ENCODE measurements at places on chromosomes 1 and 21.

DNA sequence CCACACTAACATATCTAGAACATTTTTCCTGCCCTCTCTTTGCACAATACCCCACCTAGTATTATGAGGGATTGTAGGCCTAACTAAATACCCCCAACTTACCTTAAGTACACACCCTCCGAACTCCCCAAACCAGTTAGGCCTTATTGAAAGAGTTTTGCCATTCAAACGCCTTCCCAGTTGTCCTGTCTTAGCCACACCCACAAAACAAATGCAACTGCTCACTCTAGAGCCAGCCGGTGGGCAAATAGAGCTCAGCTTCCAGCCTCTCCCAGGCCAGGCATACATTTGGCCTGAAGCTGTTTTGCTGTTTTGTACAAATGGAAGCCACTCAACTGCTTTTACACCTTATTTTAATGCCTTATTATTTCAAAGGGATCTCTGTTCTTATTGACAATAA lies 224.2 kb upstream of the RUNX1 start:
- DNase-seq, result no peak

- peak; percentile 66 for DNase-seq
These were observed at the start of gene RNPEP for GRCh38 chr1:201982623-201983379. TSS of gene RNPEP (plus strand) at chr1:201982648. CDS start at chr1:201982667, 19 bp downstream.

GRCh38 chr1:90512441-90512840 lies 204.7 kb downstream of the BARHL2 start:
- DNase-seq, result no peak

GRCh38 chr1:185369786-185370185 lies 52.7 kb upstream of the IVNS1ABP start:
- DNase-seq, result no peak

DNA sequence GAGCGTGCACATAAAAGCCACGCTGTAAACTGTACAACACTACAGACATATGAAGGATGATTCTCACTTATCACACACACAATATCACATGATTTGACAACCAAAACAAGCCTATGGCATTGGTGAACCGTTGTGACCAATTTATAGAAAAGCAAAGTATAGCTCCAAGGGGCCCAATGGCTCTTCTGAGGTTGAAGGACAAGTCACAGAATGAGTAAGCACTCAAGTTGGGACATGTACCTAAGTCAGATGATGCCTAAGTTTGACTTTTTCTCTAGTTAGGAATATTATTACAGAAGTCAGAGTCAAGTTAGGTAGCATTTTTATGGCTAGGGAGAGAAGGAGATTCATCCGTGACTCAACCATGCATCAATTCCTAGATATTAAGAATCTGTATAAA lies 45.7 kb downstream of the PLPP3 start:
- DNase-seq, result peak; percentile 47

DNA sequence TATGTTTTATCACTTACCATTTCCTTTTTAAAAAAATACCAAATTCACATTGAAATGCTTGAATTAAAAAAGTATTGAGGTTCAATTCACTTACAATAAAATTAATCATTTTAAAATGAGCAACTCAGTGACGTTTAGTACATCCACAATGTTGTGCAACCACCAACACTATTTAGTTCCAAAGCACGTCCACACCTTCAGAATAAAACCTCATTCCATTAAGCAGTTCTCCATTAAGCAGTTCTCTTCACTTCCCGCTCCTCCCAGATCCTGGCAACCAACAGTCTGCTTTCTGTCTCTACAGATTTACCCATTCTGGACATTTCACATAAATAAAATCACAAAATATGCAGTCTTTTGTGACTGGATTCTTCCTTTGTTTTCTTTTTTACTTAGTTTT lies 41.3 kb downstream of the GNG4 start:
- no peak for DNase-seq

DNA sequence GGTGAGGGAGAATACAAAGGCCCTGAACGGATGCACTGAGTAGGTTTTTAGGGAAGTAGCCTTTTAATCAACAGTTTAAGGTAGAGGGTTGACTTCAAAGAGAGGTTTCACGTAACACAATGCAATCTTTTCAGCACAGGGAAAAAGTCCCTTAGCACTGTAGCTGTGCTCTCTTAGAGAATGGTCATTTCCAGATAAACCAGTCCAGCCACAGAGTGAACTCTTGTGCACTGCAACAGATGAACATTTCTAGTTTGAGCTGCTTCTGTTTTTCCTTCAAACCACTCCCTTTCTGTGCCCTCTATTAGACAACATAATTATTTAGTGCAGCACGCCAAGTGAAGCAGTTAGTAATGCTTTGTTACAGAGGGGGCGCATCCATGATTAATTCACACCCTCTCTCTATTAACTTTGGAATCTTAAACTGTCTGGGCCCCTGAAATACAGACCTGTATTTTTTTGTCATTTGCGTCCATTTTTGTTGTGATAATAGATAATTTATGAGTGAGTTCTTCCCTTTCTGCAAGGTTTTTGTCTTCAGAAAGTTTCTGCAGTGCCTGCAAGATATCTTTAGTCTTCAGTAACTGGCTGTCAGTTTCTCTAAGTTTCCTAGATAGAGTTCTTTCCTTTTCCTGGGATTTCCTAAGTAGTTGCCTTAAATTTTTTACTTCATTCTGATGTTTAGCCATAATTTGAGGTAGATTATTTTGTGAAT lies 22.9 kb downstream of the LCA5L start:
- DNase-seq, result no peak

DNA sequence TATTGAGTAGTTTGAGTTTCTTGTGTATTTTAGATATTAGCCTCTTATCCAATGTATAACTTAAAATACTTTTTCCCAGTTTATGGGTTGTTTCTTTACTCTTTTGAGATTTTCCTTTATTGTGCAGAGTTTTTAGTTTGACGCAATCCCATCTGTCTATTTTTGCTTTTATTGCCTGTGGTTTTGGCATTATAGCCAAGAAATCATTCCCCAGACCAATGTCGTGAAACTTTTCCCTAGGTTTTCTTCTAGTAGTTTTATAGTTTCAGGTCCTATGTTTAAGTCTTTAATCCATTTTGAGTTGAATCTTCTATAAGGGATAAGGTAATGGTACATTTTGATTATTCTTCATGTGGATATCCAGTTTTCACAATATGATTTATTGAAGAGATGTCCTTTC lies 87.6 kb downstream of the LEPR start:
- no peak for DNase-seq

DNA sequence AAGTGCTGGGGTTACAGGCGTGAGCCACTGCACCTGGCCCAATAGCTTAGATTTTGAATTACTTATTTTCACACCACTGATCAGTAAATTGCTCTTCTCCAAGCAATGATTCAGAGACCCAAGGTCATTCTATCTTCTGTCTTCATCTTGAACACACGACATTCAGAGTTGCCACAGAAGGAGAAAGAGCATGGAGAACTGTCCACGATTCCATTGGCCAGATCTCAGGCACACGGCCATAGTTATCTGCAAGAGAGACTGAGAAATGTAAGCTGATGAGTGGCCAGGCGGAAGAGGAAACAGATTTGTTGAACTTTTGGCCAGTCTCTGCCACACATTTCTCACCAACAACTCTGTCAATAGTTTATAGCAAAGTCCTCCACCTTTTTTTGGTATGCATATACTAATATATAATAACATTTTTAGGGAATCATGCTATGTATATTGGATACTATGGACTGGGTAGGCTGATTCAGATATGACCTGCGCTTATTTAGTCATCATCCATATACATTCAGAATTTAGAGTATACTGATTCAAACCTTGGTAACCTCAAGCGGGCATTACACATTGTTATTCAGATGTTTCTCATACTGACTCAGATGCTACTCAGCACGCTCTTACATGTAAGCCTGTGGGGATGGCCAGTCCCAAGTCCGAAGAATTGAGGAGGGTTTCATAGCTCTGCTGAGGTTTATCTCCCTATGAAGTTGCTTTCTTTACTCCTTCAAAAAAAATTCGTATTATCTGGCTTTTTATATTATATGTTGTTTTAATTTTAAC lies 25.5 kb upstream of the CAP1 start:
- DNase-seq, result no peak

DNA sequence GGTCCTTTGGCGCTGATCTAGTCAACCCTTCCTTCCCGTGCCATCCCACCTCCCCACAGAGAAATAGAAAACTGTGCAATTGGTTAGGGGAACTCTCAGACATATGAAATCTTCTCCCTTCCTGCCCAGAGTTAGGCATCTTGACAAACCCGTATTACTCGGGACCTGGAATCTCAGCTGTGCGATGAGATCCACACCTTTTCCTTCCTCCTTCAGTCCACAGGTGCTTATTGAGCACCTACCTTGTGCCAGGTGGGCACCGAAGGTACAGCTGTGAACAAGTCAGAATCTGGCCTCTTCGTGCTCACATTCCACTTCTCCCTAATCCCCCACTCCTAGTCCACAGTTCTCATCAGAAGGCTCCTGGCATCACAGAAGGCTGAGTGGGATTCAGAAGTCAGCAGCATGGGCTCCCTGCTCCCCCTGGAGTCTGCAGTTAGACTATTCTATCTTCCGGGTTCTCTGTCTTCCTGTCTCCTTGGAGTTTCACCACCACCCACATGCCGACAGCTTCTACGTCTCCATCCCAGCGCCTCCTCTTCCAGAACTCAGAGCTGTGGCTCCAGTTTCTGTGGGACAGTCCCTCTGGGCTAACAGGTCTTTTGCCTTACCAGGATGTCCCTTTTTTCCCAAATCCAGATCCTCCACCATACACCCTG lies 23.0 kb downstream of the KNCN start:
- no peak for DNase-seq

DNA sequence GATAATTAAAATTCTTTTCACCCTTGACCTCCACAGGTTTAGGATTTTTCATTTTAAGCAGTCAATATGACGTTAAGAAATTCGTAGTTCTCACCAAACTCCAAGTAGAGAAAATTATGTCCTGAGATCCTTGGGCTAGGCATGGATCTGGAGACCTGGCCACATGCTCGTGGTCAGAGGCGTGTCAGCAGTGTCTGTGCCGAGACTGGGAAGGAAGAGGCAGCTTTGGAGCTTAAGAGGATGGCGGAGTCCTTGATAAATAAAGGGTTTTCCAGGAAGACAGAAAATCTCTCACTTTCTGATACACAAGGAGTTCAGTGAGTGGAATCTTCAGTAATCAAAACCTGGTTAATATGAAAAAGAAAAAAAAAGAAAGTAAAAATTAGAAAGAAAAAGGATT lies 17.0 kb downstream of the RHOU start:
- DNase-seq, result no peak

DNA sequence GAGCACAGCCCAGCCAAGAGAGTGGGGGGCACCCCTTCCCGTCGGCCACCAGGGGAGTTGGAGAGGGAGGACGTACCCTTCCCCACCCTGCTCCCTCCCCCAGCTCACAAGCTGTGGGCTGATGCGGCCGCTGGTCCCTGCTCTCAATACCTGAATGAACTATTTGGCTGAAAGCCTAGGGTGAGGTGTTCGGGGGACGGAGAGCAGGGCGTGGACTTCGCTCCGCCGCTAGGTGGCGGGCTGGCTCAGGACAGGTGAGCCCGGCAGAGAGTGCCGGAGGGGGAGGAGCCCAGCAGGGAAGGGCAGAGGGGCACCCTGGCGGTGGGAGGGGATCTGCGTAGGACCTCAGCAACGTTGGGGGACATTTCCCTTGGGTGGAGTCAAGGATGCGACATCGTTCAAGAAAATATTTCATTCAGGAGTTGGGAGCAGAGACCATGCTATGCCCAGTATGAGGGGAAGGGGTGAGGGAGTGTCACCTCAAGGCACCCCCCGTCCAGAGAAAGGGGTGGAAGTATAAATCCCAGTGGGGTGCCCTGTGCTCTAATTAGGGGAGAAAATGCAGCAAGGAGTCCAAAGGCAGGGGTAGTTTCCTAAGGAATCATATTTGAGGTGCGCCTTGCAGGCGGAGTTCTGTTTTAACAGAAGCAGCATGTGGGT lies 12.0 kb upstream of the RHBG start:
- peak; percentile 70 for DNase-seq

DNA sequence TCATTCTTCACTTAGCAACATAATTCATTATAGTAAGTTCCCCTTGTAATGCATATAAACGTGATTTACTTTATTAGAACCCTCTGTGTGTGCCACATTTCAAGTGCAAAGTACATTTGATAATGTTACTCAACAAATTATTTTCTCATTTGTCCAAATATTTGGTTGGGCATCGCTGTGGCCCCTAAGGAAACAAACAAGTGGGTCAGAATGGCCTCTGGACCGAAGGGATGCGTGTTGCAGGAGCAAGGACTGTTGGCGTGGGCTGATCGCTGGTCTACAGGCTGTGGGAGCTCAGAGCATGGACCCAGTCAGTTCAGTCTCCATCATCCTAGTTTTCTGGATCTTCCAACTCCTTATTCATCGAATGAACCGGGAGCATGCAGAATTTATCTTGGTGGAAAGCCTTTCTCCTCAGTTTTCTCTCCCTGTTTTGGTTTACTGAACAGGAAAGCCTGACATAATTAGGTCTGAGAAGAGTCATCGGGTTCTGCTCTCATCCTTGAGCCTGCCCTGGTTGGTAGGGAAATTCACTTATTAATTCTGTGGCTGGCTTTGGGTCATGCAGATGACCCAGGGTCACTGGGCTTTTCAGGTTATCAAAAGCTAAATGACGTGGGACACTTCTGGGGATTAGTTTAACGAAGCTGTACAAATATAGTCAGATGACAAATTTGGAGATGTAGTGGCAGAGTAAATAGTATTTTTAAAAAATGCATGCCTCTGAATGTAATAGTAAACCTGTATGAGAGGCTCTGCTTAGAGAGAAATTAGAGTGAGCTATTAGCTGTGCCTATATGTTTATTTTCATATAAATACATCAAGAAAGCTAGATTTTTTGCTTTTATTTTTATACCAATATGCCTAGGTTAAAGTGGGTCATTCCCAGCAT lies 200.2 kb downstream of the SDCCAG8 start:
- DNase-seq, result no peak

DNA sequence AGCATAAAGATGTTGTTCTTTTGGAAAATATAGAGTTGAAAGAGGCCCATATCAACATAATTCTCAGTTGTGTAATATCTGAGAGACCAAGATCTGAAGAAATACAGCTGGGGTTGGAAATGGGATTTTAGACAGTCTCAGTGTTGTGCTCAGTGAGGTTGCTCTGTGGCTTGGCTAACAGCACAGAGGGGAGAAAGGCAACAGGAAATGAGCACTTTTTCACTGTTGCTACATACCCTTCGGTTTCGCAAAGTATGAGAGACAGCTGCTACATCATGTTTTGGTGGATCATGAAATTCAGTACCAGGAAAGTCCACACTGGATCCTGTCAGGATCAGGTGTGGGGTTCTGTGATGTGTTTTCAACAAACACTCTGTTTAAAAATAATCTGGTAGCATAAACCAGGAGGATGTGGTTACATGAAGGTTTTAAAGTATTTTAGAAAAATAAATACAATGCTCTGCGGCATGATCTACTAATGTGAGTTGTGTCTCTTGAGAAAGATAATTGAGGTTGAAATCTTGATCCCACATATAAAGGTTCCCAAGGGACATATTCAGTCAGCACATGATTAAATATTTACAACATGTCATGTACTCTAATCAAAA lies 7.0 kb upstream of the GPR88 start:
- peak; percentile 77 for DNase-seq

- no peak for DNase-seq
These were observed 235.4 kb downstream of the CENPF start for GRCh38 chr1:214838351-214838750.
